ENCODE measurements at places on chromosomes 1 and 21. TPM values are rescaled to one million over a fixed set of nuclear protein-coding genes. Genes with fewer than 3 reads are reported as not detected.

The NR5A2 gene
- 9.5 TPM for total RNA-seq

- peaks cover 23% of the 10 kb centered on the region for H3K27me3 ChIP-seq
- no peak overlapping the region for H3K27ac ChIP-seq
- no peaks in the 10 kb centered on the region for H3K4me1 ChIP-seq
- no peak overlapping the region for H3K4me3 ChIP-seq
- DNase-seq, result no peak
- peaks cover 4% of the 10 kb centered on the region for H3K36me3 ChIP-seq
These were observed 8.1 kb upstream of the ACOT7 start for GRCh38 chr1:6401673-6402072.

DNA sequence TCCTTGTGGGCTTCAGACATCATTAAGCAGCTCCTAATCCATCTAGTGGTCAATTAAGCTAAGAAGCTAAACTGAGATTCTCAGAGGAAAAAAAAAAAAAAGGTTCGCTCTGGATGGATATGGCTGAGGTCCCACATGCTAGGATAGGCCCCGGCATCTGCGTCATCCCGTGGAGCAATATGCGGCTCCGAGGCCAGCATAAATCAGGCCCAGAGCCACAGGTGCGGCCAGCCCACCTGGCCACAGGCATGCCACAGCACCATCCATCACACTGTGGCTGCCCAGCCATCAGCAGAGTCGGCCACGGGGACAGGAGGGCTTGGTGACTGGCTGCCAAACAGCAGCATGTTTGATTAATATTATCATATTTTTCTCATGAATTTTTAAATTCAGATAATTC is 106.9 kb upstream of the TIAM1 start:
- no peaks in the 10 kb centered on the region for H3K4me1 ChIP-seq
- H3K36me3 ChIP-seq, result no peaks in the 10 kb centered on the region
- no peak overlapping the region for H3K4me3 ChIP-seq
- DNase-seq, result no peak

- DNase-seq, result no peak
- H3K36me3 ChIP-seq, result no peaks in the 10 kb centered on the region
- no peaks in the 10 kb centered on the region for H3K27me3 ChIP-seq
- no peak overlapping the region for H3K27ac ChIP-seq
These were observed 55.3 kb upstream of the DSCAM start for GRCh38 chr21:40902299-40902698.

GRCh38 chr1:224684979-224685425 is 68.9 kb downstream of the CNIH3 start:
- peaks cover 81% of the 10 kb centered on the region for H3K27me3 ChIP-seq
- no peaks in the 10 kb centered on the region for H3K4me1 ChIP-seq
- DNase-seq, result no peak
- no peaks in the 10 kb centered on the region for H3K36me3 ChIP-seq
- no peak overlapping the region for H3K27ac ChIP-seq

The RUNX3 gene
- total RNA-seq, result 1.3 TPM

The KCNK1 gene
- 39.2 TPM for total RNA-seq

The CCDC27 gene
- total RNA-seq, result not detected

DNA sequence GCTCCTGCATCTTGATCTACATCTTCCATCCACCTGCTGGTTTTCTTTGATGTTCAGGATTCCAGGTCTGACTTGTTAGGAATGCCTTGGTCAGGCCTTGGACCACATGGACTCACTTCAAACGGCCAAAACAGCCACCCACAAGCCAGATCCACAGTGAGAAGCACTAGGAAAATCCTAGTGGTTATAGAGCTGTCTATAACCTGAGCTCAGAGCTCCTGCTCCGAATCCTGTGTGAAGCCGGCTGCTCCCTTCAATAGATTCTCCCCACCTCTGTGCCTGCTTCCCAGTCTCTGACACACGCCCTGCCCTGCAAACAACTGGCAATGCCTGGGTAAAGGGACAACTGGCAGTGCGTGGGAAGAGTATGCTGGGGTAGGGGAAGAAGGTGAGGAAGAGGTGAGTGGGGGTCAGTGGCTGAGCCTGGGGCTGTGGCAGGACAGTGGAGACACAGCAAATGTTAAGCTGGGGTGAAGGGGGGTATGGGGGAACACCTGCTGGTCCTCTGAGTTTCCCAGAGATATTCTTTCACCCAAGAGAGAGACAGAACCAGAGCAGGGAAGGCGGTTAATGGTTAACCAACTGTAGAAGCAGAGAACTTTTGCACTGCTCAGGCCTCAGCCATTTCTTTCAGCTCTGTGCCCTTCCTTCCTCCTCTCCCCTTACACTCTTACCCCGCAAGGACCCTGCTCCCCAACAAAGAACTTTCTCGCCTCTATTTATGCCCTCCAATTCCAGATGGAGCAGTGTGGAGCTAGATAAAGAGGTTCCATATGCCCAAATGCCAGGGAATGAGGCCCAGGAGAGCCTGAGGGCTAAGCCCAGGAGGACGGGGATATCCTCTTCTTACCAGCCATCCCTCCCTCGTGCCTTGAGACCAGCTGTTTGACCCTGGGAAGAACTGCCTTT is 4.5 kb downstream of the PLXNA2 start:
- H3K27ac ChIP-seq, result no peak overlapping the region
- H3K36me3 ChIP-seq, result peaks cover 22% of the 10 kb centered on the region
- H3K27me3 ChIP-seq, result no peaks in the 10 kb centered on the region
- no peak overlapping the region for H3K4me3 ChIP-seq
- DNase-seq, result peak; percentile 33
- peaks cover 31% of the 10 kb centered on the region for H3K4me1 ChIP-seq

Measured in Calu3 (cell line).